ENCODE measurements at places on chromosomes 11 and 22.

DNA sequence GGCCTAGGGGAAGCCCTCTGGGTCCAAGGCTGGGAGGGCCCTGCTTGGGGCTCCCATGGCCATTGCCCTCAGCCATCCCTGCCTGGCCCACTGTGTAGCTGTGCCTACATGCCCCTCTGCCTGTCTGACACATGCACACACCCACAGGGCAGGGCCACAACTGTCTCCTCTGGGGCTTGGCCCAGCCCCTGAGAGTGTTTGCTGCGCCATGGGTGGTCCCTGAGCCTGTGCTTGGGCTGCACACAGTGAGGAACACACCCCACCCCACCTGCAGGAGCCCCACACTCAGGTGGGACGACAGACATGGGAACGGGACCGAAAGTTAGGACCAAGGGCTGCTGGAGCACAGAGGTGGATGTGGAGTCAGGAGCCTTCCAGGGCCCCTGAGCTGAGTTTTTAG, 489.5 kb downstream of the TBC1D22A start:
- DNase-seq, result no peak

- DNase-seq, result no peak
These were observed 81.9 kb upstream of the HEPHL1 start for GRCh38 chr11:93939084-93939760.

GRCh38 chr11:90332415-90332814, 109.6 kb upstream of the CHORDC1 start:
- no peak for DNase-seq

DNA sequence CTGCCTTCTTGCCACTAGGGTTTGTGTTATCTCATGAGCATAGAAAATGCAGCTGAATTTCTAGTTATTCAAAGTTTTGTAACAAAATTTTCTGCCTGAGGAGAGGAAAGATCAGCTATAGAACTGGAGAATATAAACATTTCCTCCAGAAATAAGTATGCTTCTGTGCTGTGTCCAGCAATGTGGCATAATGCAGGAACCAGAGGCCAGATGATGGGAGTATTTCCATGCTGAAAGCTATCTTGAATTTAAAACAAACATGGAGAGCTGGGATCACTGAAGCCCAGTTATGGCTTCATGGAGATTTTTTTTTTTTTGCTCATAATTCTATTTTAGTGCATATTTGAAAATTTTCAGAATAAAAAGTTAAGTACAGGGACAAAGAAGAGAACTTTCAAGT, 608.2 kb downstream of the SOX6 start:
- DNase-seq, result no peak
